ENCODE measurements at places on chromosomes 5 and 9.

DNA sequence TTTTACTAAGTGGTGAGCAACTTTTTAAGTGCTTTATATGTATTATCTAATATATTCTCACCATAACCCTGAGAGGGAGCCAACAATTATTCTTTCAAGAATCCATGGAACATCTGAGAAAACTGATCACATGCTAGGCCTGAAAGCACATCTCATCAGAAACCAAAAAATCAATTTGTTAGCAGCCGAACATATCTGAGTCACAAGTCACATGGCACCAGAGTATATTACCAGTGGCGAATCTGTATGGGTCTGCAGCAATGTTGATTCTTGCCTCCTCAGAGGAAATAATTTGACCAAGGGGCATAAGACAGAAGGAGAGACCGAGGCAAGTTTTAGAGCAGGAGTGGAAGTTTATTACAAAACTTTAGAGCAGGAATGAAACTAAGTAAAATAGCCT is 25.3 kb upstream of the SIL1 start:
- DNase-seq = no peak

DNA sequence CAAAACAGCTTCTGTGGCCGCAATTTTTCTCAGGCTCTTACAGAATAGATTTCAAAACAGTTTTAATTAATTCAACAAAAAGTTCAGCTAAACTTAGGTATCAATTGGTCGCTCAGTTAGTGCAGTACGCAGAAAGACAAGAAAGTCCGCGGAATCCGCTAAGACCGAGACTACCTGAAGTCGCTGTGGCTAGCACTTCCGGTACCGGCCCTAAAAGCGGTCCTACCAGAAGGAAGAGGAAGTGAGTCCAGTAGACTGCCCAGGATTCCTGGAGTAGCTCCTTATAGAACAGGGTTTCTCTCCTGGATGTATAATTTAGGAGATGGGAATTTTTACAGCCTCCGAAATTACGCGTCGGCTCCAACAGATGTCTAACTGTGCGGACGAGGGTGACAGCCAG is 16.6 kb upstream of the PCDHB2 start:
- DNase-seq = no peak

DNA sequence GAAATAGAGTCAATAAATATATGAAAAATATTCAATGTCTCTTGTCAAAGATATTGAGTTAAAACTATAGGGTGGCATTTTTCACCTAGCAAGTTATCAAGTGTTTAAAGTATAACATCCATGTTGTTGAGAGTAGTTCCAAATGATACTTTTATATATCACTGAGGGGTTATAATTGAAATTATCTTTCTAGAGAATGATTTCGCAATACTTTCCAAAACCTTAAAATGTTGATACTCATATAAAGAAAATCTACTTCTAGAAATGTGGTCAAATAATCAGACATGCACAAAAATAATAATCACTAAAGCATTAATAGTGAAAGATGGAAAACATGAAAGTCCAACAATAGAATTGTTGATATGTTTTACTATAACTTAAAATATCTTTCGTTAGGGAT is 50.1 kb downstream of the OXCT1 start:
- no peak for DNase-seq

- no peak for DNase-seq
These were observed 20.6 kb downstream of the FAM78A start for GRCh38 chr9:131255676-131256197.

DNA sequence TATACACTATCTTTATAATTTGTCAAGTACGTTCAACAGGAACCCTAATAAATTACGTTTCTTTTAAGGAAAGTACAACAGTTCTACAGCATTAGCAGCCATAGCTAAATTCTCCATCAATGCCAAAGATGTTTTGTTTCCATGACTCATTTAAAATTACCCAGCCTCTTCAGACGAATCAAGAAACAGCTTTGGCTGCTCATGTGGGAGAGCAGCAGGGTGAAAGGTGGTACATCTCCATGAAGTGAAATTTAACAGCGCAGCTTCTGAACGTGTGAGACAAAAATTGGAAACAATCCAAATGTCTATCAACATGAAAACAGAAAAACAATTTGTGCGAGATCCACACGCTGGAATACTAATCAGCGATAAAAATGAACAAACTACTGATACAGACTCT is 327.3 kb upstream of the CDH6 start:
- DNase-seq = no peak

GRCh38 chr9:133701321-133701980 is 36.7 kb downstream of the SARDH start:
- no peak for DNase-seq

DNA sequence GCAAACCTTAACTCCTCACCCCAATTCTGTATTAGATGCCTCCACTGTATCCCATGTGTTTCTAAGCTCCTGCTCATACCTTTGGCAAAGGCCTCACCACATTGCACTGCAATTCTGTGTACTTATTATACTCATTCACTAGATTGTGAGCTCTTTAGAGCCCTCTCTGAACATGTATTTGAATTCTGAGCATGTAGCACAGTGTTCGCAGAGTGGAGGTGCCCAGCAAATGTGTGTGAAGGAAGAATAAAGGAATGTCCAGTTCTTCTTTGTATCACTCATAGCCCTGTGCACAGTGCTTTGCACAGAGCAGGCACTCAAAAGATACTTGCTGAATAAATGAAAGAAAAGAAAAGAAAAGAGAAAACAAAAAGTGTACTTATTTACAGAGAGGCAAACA is 301.1 kb upstream of the EFNA5 start:
- no peak for DNase-seq

- DNase-seq = no peak
These were observed 82.2 kb upstream of the CXCL14 start for GRCh38 chr5:135660826-135661575.

GRCh38 chr5:105816961-105817360 is 1853.8 kb downstream of the EFNA5 start:
- no peak for DNase-seq

- DNase-seq = no peak
These were observed 721 bp downstream of the GIN1 start for GRCh38 chr5:103119070-103119764.

GRCh38 chr9:17116400-17116837 is 18.4 kb upstream of the CNTLN start:
- DNase-seq = no peak

GRCh38 chr5:122697191-122697590 is 77.7 kb upstream of the SNX2 start:
- DNase-seq = no peak

DNA sequence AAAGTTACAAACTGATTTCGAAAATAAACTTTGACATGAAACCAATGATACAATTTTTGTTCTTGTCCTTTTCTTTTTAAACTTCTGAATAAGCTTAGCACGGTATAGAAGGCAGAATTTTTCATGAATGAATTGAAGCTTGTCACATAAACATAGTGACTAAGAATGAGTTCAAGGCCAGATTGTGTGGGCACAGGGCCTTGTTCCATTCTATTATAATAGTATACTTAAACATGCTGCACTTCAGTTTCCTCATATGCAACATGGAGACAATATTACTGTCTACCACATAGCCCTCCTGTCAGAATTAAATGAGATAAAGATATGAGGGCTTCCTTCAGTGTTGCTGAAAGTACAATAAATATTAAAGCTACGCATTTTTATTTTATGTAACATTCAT is 204.2 kb upstream of the HAPLN1 start:
- DNase-seq = no peak

DNA sequence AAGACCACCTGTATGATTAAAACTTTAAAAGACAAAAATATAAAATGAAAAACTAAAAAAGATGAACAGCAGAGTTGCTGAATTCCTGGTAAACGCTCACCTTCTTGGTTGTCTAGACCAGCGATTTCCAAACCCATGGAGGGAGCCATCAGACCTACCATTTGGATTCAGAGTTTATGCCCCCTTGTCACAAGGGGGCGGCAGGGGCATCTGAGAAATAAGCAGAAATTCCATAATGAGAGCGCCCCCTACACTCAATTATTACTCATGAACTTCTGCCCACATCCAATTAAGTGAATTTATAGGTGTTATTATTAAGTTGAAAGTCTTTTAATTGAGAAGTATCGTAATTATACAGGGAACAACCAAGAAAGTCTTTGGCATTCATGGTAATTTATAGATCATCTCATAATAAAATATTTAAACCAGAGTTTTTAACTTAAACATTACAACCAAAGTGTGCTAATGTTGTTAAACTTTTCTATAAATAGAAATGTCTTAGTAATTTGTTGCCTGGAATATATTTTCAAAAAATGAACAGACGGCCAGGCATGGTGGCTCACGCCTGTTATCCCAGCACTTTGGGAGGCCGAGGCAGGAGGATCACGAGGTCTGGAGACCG is 35.2 kb upstream of the SPATA31C2 start:
- no peak for DNase-seq

GRCh38 chr9:136058801-136059302 is 36.2 kb downstream of the NACC2 start:
- DNase-seq = no peak

DNA sequence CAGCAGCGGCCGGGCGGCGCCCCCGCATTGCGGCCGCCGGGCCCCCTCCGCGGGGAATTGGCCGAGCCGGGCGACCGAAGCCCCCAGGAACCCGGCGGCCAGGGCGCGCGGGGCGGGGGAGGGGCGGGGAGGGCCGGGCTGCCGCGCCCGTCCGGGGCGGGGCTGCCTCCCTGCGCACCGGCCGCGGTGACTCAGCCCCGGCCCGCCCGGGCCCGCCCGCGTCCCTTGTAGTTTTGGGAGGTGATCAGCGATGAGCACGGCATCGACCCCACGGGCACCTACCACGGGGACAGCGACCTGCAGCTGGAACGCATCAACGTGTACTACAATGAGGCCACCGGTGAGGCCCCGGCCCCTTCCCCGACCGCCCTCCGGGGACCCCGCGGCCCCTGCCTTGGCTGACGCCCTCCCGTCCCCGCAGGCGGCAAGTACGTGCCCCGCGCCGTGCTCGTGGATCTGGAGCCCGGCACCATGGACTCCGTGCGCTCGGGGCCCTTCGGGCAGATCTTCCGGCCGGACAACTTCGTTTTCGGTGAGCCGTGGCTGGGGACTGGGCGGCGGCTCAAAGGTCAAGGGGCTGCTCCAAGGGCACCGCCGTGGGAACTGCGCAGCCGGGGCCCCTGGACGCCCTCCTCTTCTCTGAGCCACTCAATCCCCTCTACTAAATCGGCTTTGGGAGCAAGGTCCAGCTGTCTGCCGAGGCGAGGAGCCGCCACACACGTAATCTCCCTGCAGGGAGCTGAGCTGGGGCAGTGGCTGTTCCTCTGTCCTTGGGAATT is 592 bp downstream of the TUBB4B start:
- no peak for DNase-seq

- DNase-seq = peak; percentile 82
These were observed 763.7 kb upstream of the GRAMD2B start for GRCh38 chr5:125659316-125660023.

- DNase-seq = no peak
These were observed 139.9 kb upstream of the ACOT12 start for GRCh38 chr5:81533629-81534405.

GRCh38 chr5:67817652-67818051 is 397.9 kb upstream of the PIK3R1 start:
- no peak for DNase-seq

DNA sequence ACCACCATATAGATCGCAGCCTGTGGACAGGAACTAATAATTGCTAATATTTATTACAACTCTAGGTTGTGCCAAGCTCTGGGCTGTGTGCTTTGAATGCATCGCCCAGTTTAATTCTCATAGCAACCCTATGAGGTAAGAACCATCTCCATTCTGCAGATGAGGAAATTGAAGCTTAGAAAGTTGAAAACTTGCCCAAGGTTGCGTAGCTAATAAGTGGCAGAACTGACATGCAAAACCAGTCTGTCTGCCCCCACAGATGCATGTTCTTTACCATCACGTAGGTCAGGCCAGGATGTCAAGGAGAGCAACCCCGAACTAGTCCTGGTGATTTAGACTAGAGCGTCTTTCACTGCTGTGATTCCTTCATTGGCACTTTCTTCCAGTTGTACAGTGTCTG is 15.6 kb downstream of the WWC1 start:
- no peak for DNase-seq

- no peak for DNase-seq
These were observed 3.2 kb upstream of the CDHR2 start for GRCh38 chr5:176545737-176546509.

- no peak for DNase-seq
These were observed 57.5 kb upstream of the GNA14 start for GRCh38 chr9:77705636-77706035.

DNA sequence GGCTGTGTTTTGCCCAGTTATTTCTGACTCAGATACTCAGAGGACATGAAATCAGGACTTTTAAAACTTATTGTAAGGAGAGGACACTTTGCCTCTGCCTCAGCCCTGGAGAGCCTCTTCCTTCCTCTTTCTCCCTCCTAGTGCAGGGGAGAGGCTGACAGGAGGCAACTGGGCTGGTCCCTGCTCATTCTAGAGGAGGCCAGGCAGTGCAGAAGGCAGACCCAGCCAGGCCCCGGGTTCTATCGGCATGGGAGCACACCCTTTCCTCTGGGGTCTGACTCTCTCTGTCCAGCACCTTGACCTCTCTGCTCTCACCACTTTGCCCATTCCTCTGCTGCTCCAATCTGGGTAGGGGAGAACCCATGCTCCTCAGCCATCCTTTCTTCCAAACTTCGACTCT is 16.0 kb upstream of the SMIM32 start:
- DNase-seq = no peak

GRCh38 chr5:146213210-146213826 is 9.9 kb downstream of the RBM27 start:
- peak; percentile 2 for DNase-seq

DNA sequence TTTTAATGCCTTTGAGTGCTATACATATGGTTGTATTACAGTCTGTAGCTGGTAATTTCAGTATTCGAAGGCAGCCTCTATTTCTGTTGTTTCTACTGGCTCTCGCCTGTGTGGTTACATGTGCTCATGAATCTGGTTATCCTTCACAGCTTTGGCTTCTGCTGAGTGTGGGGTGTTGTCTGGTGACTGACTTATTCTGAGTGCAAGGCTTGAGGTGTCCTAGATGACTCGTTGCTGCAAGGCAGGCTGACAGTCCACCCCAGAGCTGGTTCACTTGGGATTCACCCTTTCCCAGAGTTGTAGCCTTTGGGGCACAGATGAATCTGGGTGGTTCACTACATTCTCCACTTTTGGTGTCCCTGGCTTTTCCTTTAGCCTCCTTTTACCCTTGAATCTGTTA is 41.4 kb downstream of the PDE8B start:
- no peak for DNase-seq

DNA sequence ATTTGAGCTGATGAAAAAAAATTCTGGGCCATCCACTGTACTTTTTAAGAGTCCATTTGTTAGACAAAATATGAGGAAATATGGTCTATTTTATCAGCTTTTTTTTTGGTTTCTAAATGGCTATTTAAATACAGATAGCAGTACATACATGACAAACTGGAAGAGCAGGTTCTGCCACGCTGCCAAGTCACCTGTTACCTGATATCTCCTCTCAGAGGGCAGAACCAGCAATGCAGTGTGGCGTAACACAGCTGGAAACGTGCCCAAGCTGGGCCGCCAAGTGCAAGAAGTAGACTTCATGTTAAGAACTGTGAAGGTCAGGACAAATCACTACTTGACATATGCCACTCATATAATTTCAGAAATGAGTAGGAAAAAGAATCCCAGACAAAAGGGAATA is 8.1 kb downstream of the MCIDAS start:
- DNase-seq = no peak

All from smooth muscle cell of the brain vasculature (primary cell).